ENCODE measurements at places on chromosomes 7 and 10. TPM values are rescaled to one million over a fixed set of nuclear protein-coding genes. Genes with fewer than 3 reads are reported as not detected.

The KEL gene
- total RNA-seq, result 0.66 TPM

The DYNC1I1 gene
- total RNA-seq, result 0.53 TPM

The FLNC gene
- 339 TPM for total RNA-seq

The LRRC27 gene
- total RNA-seq, result 6.3 TPM

The LIPF gene
- not detected for total RNA-seq

The AMZ1 gene
- total RNA-seq, result 0.13 TPM

The HIF1AN gene
- total RNA-seq, result 9.4 TPM

The LEP gene
- not detected for total RNA-seq

The SRGN gene
- total RNA-seq, result 22.1 TPM

The ELFN1 gene
- total RNA-seq, result 4.4 TPM

The TRIL gene
- total RNA-seq, result 16.9 TPM

The RGS10 gene
- 47.6 TPM for total RNA-seq

The PLEKHA8 gene
- 12.0 TPM for total RNA-seq

The UCN3 gene
- not detected for total RNA-seq

The PPIF gene
- total RNA-seq, result 8.3 TPM

The IFIT1 gene
- 58.4 TPM for total RNA-seq

The POM121L12 gene
- total RNA-seq, result not detected

The GRM8 gene
- 0.22 TPM for total RNA-seq

The GNG11 gene
- total RNA-seq, result 34.5 TPM

The MOGAT3 gene
- not detected for total RNA-seq

The PPIA gene
- 1,341 TPM for total RNA-seq

The ABLIM1 gene
- total RNA-seq, result 27.7 TPM

The CPN1 gene
- 0.09 TPM for total RNA-seq

The KLLN gene
- 0.22 TPM for total RNA-seq

The STAG3 gene
- total RNA-seq, result 1.6 TPM

The RAPGEF5 gene
- total RNA-seq, result 21.8 TPM

The SYCE1 gene
- 0.13 TPM for total RNA-seq

The NXPH1 gene
- not detected for total RNA-seq

The PLXNA4 gene
- 1.9 TPM for total RNA-seq

The NOS3 gene
- 4.9 TPM for total RNA-seq

The FEZF1 gene
- not detected for total RNA-seq

The IDI2 gene
- not detected for total RNA-seq

The SOSTDC1 gene
- total RNA-seq, result 19.8 TPM

The ADCYAP1R1 gene
- 5.8 TPM for total RNA-seq

The ASIC3 gene
- total RNA-seq, result 1.3 TPM
